ENCODE measurements at places on chromosomes 1 and 21.

GRCh38 chr1:31376375-31377134 lies 3.7 kb upstream of the FABP3 start:
- DNase-seq: peak; percentile 68

DNA sequence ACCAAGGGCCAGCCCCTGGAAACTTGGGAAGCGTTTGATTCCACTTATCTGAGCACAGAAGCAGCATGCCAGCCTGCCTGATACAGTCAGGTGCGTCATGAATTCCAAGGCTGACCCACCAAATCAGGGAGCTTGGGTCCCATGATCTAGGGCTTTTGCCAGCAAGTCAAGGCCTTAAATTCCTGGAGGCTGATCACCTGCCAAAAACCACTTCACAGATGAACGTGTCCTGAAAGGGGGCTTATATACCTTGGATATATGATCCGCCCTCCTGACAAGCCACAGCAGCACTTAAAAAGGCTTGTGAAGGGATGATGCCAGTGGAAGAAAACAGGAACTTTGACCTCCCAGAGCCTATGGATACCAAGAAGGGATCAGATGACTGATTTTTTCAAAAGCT lies 24.0 kb upstream of the CLIC6 start:
- DNase-seq: no peak

- no peak for DNase-seq
These were observed 32.7 kb upstream of the PTP4A2 start for GRCh38 chr1:31970873-31971272.

- no peak for DNase-seq
These were observed 89.6 kb upstream of the HNRNPU start for GRCh38 chr1:244953901-244954300.

DNA sequence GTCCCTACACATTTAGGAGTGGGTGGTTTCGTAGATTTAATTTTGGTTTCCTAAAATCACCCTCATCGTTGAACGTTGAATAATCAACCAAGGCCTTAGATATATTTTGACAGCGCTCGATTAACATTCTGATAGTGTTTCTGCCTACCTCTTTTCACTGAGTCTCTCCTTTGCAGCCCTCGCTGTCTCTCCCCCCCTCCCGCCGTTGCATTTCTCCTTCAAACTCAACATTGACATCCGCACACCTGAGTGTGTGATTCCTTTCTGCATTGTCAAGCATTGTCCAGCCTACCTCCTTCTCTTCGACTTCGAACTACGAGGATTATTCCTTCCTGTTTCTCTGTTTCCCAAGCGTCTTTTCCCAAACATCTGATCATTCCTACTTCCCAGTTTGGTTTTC lies 1.8 kb upstream of the ADAMTS1 start:
- no peak for DNase-seq

DNA sequence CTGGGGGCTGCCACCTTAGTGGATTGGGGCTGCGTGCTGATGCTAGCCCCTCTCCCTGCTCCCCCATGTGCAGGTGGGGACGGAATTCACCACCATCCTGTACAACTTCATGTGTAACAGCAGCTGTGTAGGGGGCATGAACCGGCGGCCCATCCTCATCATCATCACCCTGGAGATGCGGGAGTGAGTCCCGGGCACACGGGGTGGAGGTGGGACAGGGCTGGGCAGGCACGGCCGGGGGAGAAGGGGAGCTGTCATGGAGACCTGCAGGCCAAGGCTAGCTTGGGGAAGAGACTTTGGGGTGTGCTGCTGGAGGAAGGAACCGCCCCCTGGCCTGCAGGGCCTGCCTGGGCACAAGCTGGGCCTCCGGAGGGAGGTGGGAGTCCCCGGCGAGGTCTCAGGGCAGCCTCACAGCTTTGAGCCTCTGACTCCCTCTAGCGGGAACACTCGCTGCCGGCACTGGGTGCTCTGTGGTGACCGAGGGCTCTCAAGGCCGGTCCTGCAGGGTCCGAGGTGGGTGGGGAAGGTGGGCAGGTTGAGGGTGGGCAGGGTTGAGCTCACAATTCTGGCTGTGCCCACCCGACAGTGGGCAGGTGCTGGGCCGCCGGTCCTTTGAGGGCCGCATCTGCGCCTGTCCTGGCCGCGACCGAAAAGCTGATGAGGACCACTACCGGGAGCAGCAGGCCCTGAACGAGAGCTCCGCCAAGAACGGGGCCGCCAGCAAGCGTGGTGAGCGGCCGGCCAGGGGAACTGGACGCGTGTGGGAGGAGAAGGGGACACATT lies 25.0 kb upstream of the CCDC27 start:
- no peak for DNase-seq

DNA sequence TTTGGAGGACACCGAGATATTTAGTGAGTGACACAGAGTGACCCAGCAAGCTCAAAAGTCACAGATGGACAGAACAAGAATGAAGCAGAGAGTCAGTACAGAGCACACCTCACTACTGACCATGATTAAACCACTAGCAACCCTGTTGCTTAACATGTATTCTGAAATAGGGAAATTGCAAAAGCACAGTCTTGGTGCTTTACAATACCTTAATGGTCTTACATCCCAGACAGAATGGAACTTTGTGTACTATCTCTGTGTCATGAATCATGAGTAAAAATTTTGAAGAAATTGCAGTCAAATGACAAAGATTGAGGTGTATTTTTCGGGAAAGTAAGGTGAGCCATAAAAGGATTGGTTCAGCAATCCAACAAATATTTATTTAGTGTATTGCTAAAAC lies 2.7 kb upstream of the SAMSN1 start:
- no peak for DNase-seq

GRCh38 chr1:64107118-64107519 lies 96.3 kb upstream of the UBE2U start:
- no peak for DNase-seq

GRCh38 chr1:205072881-205073280 lies 11.4 kb downstream of the TMEM81 start:
- DNase-seq: no peak

DNA sequence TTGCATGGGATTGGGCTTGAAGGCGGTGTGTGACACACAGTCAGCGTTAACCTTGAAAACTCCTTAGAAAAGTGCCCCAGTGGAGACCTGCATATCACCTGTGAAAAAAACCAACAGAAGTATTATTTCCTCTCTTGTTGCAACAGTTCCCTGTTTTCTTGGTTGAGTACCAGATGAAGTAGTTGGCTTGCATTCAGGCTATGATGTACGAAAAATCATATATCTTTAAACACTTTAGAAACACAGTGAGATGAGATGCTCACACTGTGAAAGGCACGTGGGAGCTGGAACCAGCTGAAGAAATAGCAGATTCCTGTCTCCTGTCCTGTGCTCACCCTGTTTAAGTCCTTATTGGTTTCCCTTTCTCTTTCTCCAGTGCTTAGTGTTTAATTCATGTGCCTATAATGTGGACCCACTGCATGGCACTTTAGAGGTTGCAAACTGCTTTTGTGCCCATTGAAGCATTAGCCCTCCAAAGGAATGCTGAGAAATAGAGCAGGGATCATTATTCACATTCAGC lies 2.8 kb downstream of the CAMK1G start:
- DNase-seq: no peak

GRCh38 chr1:67339623-67340343 lies 32.1 kb downstream of the IL12RB2 start:
- DNase-seq: peak; percentile 84

DNA sequence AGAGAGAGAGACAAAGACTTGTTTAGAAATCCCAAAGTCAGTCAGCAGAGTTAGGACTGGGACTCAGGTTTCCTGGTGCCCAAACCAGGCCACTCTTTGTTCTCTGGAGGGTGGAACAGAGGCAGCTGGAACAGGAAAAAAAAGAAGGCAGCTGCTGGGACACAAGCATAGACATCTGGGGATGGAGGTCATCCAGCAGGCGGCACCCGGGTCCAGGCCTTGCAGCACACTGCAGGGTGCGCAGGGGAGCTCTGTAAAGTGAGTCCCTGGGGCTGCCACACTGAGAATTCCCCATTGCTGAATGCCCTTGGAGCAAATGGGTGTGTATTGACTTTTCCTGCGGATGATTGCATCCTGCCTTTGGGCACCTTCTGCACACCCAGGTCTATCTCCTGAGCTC lies 222.9 kb upstream of the CSF3R start:
- DNase-seq: no peak

DNA sequence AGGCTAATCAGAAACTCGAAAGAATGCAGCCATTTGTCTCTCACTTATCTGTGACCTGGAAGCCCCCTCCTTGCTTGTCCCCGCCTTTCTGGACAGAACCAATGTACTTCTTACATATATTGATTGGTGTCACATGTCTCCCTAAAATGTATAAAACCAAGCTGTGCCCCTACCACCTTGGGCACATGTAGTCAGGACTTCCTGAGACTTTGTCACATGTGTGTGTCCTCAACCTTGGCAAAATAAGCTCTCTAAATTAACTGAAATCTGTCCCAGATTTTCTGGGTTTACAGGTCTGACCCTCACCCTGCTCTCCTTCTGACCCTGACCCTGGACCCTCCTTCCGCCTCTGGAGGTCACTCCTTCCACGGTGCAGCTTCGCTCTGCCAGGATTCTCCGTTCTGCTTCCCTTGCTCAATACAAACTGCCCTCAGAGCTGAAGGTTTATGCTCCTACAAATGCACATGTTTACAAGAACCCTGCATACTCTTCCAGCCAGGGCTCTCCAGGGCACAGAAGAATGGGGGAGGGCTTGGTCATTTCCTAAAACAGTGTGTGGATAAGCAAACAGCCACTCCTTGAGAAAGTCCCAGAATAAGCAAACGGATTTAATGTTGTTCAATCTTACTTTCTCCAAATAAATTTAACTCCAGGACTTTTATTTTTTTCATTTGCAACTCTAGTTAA lies 160.5 kb downstream of the ACTL8 start:
- no peak for DNase-seq
